Lower leg skin (tissue), 4 donors: ENCODE measurements at places on chromosomes 3 and 15.

- DNase-seq: no peak
These were observed 3.4 kb downstream of the ANKRD28 start for GRCh38 chr3:15794303-15794771.

DNA sequence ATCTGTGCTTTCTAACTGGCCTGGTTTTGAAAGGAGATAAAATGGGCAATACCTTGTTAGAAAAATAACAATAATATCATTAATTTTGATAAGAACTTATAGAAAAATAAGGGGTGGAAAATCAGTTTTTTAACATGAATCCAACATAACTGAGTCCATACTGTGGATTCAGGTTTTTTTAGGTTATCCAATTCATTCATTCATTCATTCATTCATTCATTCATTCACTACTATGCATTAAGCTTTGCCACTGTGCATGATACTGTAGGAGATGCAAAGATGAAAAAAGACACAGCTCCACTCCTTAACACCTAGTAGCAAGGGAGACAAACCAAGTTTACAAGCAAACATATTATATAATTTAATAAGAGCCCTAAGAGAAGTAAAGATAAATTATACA is 97.0 kb upstream of the TNIK start:
- no peak for DNase-seq

GRCh38 chr3:18790384-18790783 is 357.9 kb upstream of the KCNH8 start:
- no peak for DNase-seq

DNA sequence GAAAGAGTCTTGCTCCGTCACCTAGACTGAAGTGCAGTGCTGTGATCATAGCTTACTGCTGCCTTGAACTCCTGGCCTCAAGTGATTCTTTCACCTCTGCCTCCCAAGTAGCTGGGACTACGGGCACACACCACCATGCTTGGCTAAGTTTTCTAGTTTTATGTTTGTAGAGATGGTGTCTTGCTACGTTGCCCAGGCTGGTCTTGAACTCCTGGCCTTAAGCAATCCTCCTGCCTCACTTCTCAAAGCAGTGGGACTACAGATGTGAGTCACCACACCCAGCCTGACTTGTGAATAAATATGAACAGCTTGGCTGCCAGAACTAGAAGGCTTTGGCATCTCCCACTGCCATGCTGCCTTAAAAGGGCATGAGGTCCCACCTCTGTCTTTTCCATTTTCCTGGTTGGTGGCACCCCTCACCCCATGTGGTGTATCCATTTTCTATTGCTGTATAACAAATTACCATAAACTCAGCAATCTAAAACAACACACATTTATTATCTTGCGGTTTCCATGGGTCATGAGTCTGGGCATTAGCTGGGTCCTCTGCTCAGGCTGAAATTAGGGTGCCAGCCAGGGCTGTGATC is 44.3 kb downstream of the PTPRG start:
- DNase-seq: no peak

GRCh38 chr3:70832089-70832833 is 519.8 kb upstream of the MDFIC2 start:
- no peak for DNase-seq

DNA sequence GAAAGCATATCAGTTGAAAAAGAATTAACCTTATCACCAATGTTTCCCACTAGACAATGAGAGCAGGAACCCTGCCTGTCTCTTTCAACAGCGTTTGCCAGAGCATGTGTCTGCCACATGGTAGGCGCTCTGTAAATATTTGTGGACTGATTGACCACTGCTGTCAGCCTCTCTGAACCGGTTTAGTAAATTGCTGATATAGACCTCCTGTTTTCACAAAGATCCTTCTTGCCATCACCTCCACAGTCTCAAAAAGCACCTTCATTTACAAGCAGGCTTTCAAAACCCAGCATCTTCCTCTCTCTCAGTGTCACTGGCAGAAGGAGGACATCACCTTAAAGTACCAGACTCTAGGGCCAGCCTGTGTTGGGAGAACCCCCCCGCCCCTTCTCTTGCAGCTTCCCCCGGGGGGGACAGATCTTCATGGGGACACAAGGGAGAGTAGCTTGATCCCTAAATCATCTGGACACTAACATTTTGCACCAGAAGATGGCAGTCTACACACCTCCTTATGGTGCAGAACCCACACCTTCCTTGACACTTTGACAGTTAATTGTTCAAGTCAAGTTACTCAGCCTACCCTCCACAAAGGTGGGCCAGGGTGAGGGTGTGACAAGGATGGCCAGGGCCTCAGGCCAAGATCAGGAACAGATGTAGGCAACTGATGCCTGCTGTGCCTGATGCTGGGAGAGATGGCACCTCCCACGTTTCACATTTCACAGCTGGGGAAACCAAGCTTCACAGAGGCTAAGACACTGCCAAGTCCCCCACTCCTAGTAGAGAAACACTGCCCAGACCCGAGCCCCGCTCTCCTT is 37.8 kb upstream of the USP3 start:
- DNase-seq: no peak

- DNase-seq: no peak
These were observed 35.1 kb downstream of the B3GNT5 start for GRCh38 chr3:183288117-183288516.

DNA sequence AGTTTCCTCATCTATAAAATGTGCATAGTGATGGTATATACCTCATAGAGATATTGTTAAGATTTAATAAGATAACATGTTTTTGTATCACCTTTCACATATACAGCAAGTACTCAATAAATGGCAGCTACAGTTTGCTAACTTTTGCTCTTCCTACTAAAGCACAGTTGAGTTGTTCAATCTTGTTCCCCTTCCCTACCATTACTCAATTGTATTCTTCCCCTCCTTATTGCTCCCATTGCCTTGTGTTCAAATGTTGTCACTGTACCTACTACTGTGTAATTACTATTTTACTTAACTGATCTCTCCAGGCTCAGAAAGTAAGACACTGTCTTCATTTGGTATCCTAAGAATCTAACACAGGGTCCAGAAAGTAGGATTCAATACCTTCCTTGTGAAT is 5.5 kb downstream of the CD47 start:
- DNase-seq: no peak

DNA sequence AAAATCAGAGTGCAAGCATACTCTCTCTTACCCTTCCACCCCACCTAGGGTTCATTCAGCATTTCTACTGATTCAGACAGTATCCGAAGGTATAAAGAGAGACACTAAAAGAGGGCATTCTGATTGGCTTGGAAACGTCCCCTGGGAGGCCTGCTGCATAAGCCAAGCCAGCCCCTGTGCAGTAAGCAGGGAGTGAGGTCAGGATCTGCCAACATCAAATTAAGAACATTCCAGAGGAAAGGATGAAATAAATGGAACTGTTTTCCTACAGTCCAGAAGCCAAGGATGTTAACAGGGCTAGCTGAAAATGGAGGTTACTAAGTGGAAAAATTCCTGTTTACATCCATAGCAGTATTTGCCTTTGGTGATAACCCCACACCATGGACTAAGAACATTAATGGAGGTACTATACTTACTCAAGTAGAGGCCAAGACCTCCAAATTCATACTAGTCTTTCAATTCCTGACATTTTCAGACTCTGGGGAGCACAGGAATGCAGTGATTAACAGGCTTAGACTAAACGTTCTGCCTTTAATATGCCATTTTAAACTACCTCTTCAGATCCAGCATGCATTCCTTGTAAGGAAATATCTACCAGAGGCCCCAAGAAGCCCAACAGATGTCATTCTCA is 34.5 kb downstream of the NPTN start:
- no peak for DNase-seq

DNA sequence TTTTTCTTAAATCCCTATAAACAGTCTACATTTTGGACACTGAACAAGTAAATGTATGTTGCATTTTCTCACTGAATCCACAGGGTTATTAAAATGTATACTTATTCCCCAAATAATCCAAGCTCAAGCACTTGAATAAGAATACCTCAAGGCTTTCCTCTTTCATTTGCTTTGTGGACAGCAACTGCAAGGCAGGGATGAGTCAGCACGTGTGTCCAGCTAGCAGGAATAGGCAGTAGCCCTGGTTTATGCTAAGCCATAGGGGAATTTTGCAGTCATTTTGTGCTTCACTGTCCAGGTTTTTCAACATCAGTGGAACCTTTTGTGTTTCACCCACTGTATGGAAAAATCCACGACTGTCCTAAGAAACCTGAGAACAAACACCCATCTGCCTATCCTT is 96.7 kb upstream of the KCNMB2 start:
- DNase-seq: no peak

DNA sequence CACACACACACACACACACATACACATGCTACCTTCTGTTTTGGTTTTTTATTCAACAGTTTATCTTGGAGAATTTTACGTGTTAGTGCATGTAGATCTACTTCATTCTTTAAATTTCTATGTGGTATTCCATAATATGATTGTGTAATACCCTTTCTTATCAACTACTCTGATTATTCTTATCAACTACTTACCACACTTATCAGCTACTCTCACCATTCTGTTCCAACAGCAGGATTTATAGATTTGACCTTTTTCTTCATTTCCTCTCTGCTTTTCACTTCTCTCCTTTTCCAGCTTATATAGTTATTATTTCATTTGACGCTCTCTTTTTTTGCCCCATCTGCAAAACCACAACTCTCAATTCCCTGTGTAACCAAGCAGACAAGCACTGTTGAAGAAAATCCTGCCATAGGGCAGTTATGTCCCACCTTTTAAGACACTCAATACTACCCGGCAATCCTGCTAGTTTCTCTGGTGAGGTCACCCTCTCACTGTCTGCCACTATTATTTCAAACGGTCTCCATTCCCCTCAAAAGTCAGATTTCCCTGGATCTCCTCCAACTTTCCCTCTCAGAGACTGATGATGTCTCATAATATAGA is 56.9 kb upstream of the SATB1 start:
- DNase-seq: no peak

DNA sequence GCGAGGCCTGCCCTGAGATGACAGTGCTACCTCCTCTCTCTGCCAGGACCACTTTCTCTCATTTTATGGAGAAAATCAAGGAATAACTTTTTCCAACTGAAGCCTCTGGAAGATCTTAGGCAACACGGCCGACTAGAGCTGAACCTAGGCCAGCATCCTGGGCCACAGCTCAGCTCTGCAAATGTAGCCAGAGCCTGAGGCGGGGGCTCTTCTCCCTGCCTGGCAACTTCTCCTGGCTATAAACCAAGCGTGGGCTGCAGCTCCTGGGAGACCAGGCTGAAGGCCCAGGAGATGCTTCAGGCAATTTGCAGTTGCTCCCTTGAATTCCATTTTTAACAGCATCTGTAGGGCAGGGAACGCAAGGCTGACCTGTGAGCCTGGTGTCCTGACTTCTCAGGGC is 74.9 kb downstream of the CEMIP start:
- DNase-seq: no peak

- no peak for DNase-seq
These were observed 546.8 kb downstream of the TBL1XR1 start for GRCh38 chr3:176650478-176650877.

- no peak for DNase-seq
These were observed 49.4 kb downstream of the ZNF280D start for GRCh38 chr15:56683908-56684307.

- no peak for DNase-seq
These were observed 287.3 kb upstream of the TPRG1 start for GRCh38 chr3:188884299-188885043.

- DNase-seq: no peak
These were observed 87.1 kb downstream of the CGNL1 start for GRCh38 chr15:57463360-57463759.

GRCh38 chr15:47670365-47670764 is 46.9 kb upstream of the SEMA6D start:
- DNase-seq: no peak

DNA sequence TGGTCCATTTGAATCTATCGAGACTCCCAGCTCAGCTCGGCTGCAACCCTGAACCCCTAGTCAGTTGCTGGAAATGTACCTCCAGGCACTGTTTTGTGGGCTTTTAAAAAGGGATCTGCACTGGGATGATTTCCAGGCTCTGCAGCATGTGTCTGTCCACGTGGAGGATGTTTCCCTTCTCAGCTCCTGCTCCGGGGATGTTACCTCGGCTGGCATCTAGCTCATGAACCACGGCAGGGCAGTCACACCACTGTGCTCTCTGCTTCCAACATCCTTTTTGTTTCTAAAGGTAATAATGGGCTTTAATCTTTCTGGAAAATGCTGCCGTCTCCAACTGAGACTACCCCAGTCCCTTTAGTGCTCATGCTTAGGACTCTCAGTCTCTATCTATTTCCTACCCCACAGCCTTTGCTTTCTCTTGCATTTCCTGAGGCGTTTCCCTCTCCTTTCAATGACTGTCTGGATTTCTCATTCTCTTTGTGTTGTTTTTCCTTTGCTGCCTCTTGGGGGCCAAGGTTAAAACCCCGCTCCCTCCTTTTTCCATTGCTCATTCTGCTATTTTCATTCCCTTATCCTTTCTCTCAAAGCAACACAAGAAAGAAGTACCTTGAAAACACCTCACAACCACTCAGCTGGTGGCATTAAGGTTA is 42.9 kb upstream of the AKAP13 start:
- no peak for DNase-seq

DNA sequence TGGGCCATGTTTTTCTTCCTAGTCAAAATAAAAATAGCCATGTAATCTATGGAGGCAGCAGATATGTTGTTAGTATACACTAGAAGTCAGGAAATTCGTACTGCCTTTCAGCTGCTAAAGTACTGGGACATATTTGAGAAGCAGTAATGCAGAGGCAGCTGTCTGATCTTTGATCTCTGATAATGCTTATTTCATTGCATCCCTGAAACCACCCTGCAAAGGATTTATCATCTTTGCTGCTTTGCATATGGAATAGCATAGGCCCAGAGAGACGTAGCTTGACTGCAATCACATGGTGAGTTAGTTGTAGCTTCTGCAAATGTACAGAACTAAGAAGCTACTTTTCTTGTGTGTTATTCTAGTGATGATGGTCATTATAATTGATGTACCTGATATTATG is 52.4 kb downstream of the RBM6 start:
- no peak for DNase-seq

GRCh38 chr3:115931581-115931980 is 308.3 kb downstream of the GAP43 start:
- DNase-seq: no peak

DNA sequence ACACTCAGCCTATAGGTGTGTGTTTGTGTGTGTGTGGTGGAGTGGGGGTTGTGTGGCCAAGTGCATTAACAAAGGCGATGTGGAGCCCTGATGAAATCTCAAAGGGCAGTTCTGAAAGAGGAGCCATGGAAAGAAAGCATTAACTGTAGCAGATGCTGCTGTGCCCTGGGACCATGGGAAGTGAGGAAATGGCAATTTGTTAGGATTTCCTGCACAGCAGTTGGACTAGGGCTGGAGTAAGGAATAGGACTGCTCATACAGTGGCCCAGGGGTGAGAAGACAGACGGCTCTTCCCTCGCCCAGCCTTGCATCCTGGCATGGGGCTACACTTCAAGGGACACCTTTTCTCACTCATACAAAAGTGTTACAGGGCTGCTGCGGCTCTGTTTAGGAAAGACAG is 12.3 kb upstream of the ZBTB38 start:
- no peak for DNase-seq

- no peak for DNase-seq
These were observed 1.5 kb upstream of the PPM1M start for GRCh38 chr3:52243791-52244628.

- DNase-seq: no peak
These were observed 107.1 kb upstream of the TSC22D2 start for GRCh38 chr3:150300852-150301517.
